ENCODE measurements at places on chromosomes 2 and 18.

DNA sequence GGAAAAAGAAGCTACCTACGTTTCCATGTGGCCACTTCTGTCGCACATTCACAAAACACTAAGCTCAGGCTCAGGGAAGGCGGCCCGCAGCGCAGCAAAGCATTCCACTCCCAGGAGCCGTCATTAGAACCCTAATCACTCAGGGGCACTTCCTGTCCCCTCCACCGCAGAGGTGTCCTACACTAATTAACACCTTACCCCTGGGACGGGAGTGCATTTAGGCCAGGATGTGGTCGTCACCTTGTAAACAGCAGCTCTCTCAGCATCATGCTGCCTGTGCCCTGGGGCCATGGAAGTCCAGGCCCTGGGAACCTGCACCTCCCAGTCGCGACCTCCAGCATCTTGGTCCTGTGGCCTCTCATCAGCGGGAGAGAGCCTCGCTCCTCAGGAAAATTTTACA is 359.8 kb upstream of the SALL3 start:
- DNase-seq: no peak

DNA sequence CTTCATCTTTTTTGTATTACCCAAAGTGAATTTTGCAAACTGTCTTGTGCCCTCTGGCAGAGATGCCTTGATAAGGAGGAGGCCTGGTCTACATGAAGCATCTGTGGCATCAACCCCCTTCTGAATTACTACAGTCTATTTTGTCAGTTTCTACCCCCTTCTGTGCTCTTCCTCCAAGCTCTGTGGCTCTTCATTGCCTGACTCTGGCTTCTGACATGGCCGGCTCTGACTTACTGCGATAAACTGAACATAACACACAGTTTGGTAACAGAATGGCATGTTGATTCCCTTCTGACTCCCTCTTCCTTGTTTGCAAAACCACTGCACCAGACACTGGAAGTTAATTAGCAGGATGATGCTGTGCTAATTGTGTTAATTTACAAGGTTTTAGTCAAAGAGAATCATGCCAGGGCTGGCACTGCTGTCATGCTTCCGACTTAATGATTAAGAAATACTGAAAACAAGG is 122.5 kb downstream of the FIGN start:
- no peak for DNase-seq

GRCh38 chr2:72915320-72915906 is 1.9 kb upstream of the EMX1 start:
- DNase-seq: no peak

DNA sequence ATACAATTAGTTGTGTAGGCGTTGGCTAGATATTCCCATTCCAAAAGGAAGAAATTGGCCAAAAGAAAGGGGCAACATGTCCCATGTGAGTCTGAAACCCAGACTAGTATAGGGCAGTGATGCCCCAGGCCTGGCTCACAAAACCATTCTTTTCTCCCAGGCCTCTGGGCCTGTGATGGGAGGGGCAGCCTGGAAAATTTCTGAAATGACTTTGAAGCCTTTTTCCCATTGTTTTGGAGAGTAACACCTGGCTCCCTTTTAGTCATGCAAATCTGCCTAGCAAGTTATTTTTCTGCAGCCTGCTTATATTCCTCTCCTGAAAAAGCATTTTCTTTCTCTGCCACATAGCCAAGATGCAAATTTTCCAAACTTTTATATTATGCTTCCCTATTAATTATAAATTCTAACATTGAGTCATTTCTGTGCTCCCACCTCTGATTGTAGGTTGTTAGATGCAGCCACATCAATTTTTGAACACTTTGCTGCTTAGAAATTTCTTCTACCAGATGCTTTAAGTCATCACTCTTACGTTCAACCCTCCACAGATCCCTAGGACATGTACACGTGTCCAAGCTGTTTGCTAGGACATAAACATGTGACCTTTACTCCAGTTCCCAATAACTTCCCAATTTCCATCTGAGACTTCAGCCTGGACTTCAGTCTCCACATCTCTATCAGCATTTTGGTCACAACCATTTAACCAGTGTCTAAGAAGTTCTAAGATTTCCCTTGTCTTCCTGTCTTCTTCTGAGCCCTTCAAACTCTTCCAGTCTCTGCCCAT is 76.1 kb upstream of the MC4R start:
- DNase-seq: no peak

DNA sequence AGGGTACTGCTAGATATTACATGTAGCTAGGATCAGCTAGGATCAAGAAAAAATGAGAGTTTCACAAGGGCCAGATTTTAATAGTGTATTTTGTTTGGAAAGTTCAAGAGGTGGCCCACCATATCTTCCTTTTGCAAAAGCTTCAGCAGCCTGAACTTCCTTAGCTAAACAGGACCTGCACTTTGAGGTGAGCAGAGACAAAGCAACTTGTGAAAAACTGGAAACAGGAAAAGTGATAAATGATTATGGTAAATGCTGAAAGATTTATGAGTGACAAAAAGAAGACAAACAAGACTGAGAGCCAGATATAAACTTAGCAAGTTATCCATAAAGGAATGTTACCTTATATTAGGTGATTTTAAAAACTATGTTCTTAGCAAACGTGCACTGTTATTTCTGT is 123.6 kb downstream of the ZNF521 start:
- no peak for DNase-seq

Measured in pons (tissue), 1 donor.